ENCODE measurements at places on chromosomes 7 and 10. TPM values are rescaled to one million over a fixed set of nuclear protein-coding genes. Genes with fewer than 3 reads are reported as not detected.

DNA sequence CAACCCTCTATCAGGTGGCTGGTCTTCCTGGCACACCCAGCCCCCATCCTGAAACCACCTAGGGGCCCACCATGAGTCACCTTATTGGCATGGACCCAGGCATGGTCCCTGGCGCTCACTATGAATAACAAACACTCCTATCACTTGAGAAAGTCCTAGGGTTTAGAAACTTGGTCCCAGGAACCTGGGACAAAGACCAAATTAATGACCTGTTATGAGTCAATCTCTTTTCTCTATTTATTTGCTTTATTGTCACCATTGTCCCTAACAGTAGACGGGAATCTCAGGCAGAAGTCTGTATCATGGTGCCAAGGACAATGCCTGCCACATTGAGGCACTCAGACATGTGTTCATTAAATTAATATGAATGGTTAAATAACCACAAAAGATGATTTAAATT is 599.6 kb upstream of the C7orf33 start:
- DNase-seq = no peak
- H3K27me3 ChIP-seq = no peaks in the 10 kb centered on the region
- H3K27ac ChIP-seq = no peak overlapping the region
- no peaks in the 10 kb centered on the region for H3K36me3 ChIP-seq
- H3K4me1 ChIP-seq = no peaks in the 10 kb centered on the region

DNA sequence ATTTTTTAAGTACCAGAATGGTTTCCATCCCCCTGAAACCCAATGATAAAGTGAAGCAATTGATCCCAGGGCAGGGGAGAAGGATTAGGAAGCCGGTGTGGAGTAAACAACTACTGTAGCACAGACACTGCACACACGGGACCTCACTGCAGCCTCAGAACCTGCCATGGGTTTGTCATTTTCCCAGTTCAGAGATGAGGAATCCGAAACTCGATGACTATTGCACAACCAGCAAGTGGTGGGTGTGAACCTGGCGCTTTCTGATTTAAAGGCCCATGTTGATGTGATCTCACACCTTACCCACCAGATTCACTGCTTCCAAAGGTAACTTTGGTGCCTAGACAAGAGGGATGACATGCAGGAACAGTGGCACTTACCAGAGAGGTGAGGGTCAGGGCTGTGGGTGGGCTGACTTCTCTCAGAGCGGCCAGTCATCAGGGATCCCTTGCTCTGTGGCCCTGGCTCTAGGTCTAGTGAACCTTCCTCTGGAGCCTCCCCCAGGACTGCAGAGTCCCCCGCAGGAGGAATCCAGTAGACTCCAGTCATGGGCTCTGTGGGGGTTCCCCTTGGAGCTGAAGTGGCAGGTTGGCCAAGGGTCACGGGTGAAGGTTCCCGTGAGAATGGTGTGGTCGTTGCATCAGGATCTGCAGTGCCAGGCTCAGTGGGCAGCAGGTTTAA is 62.8 kb downstream of the PKD1L1 start:
- H3K4me1 ChIP-seq = no peaks in the 10 kb centered on the region
- DNase-seq = no peak
- H3K27me3 ChIP-seq = no peaks in the 10 kb centered on the region
- H3K36me3 ChIP-seq = no peaks in the 10 kb centered on the region
- H3K27ac ChIP-seq = no peak overlapping the region
- H3K4me3 ChIP-seq = no peak overlapping the region

- peak; percentile 52 for DNase-seq
- H3K27me3 ChIP-seq = no peaks in the 10 kb centered on the region
- H3K4me1 ChIP-seq = no peaks in the 10 kb centered on the region
- no peaks in the 10 kb centered on the region for H3K36me3 ChIP-seq
- H3K27ac ChIP-seq = no peak overlapping the region
- no peak overlapping the region for H3K4me3 ChIP-seq
Observed at GRCh38 chr7:16918288-16918895, 36.6 kb upstream of the AGR3 start.

DNA sequence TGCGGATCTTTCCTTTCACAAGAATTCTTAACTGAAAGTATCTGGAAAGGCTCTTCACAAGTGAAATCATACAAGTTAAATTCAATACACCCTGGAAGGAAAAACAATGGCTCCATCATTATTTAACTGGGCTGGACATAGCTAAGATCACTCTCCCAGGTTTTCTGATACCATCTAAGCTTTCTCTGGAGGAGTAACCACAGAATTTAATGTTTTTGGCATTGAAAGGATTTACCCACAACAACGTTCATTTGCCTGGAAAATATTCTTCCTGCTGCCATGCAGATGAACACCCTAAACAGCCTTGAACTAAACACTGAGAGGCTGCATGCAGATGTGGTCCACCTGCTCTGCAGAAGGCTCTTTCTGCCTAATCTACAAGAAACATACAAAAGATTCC is 4.3 kb downstream of the NEBL start:
- H3K27ac ChIP-seq = no peak overlapping the region
- no peak overlapping the region for H3K4me3 ChIP-seq
- H3K36me3 ChIP-seq = no peaks in the 10 kb centered on the region
- H3K4me1 ChIP-seq = no peaks in the 10 kb centered on the region

DNA sequence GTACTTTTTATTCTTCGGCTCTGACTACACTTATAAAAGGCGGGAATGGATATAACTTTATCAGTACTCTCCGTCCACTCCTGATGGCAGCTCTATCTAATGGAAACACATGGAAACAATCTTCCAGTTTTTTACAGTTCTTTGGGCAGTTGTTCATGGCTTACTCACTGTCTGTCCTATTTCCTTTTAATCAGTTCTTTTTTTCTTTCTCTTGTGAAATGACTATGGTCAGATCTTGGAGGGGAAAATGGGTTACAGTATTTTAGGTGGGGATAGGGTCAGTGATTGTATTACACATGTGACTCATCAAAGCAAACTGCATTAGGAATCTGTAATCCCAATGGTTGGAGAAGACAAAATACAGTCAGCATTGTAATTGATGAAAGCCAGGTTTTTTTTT is 112.4 kb downstream of the BICC1 start:
- DNase-seq = no peak
- H3K4me1 ChIP-seq = no peaks in the 10 kb centered on the region
- no peak overlapping the region for H3K27ac ChIP-seq
- H3K27me3 ChIP-seq = no peaks in the 10 kb centered on the region
- H3K36me3 ChIP-seq = no peaks in the 10 kb centered on the region

- no peaks in the 10 kb centered on the region for H3K27me3 ChIP-seq
- no peaks in the 10 kb centered on the region for H3K4me1 ChIP-seq
- no peak for DNase-seq
- no peaks in the 10 kb centered on the region for H3K36me3 ChIP-seq
Observed at GRCh38 chr7:46695051-46695708, 774.1 kb upstream of the IGFBP3 start.

DNA sequence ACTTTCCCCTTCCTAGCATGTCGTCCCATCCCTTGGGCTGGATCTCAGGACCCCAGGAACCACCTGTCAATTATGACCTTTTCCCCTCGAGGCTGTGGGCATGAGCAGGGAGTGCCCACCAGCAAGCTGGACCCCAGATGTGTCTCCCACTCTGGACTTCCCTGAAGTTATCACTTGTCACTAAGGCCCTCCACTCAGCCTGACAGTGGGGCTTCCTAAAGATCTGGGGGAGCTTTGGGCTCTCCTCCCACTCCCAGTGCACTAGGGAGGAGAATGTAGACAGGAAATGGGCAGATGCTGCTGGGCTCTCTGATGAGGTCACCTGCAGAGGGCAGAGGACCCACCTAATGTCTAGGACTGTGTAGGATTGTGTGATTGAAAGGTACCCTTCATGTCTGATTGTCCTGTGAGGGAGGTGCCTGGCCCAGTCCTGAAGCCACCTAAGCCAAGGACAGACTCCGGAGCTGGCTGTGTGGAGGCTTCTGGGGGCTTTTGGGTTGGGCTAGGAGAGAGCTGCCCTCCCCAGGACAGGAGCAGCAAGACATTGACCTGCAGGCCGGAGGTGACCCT is 18.7 kb downstream of the MYO1G start:
- peaks cover 21% of the 10 kb centered on the region for H3K4me1 ChIP-seq
- H3K4me3 ChIP-seq = no peak overlapping the region
- peak overlapping the region; percentile 81 for H3K27ac ChIP-seq

DNA sequence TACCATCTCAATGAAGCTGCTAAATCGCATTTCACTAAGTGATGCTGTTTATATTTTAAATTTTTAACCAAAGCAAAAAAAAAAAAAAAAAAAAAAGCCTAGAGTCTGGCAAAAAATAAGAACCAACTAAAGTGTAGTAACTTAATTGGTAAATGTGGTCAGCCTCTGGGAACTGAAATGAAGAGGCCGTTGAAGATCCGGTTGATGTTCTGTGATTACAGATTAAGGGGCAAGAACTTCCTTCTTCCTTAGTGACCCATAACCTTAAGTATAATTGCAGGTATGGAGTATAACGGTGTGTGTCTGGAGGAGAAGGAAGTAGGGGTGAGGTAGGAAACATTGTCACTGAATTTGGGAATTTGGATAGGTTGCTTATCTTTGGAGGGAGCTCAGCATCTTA is 7.7 kb upstream of the SRGN start:
- no peak for DNase-seq
- H3K27ac ChIP-seq = no peak overlapping the region
- H3K4me3 ChIP-seq = no peak overlapping the region
- no peaks in the 10 kb centered on the region for H3K36me3 ChIP-seq
- no peaks in the 10 kb centered on the region for H3K27me3 ChIP-seq
- no peaks in the 10 kb centered on the region for H3K4me1 ChIP-seq

DNA sequence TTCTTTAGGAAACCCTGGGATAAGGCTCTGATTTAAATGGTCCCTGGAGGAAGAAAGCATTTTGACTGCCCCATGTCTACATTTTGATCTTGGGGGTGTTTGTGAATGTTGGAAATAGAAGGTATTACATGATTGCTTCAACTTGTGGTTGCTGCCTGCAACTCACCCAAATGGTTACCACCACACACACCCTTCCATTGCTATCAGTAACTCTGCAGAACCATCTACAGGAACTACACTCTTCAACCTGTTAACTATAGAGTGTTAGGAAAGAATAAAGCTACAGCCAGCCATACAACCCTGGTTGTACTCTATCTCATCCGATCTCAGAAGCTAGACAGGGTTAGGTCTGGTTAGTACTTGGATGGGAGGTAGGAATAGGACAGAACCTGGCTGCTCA is 71.2 kb downstream of the APBB1IP start:
- H3K4me1 ChIP-seq = no peaks in the 10 kb centered on the region
- peaks cover 68% of the 10 kb centered on the region for H3K36me3 ChIP-seq
- H3K4me3 ChIP-seq = no peak overlapping the region
- H3K27me3 ChIP-seq = no peaks in the 10 kb centered on the region
- DNase-seq = no peak

DNA sequence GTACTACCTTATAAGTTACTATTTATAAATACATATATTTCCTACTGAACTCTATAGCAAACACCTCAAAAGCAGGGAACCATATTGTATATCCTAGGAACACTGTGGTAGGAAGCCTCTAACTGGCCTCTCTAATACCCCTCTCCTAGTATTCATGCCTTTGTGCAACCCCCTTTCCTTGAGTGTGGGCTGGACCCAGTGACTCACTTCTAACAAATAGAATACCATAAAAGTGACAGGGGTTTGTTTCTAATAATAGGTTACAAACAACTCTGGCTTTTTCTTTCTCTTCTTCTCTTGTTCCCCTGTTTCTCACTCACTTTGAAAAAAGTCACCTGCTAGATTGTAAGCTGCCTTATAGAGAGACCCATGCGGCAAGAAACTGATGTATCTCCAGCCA is 51.6 kb upstream of the MACC1 start:
- H3K4me1 ChIP-seq = no peaks in the 10 kb centered on the region
- no peak overlapping the region for H3K27ac ChIP-seq
- no peak for DNase-seq
- no peak overlapping the region for H3K4me3 ChIP-seq
- no peaks in the 10 kb centered on the region for H3K36me3 ChIP-seq

DNA sequence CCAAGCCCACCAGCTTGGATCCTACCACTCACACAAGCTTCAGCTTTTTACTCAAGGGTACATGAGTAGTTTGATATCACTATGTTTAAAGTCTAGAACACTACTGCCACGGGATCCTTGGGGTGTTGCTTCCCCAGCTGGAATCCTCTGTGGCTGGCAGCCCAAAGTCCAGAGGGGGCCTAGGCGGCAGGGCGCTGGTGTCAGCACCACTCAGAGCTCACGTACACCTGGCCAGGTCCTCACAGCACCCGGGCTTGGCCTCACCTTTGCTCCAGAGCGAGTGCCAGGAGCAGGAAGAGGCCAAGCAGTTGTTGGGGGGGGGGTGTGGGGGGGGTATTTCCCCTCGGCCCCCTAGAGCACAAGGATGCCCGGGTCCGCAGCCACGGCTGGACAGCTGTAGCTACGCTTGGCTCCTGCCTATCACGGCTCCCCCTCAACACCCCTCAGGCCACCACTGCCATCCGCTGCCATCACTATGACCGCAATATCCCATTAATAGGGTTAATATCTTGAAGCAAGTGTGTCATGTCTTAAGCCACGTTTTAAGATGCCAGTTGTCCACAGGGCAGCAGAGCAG is 17.0 kb downstream of the ZDHHC6 start:
- no peak overlapping the region for H3K27ac ChIP-seq
- no peaks in the 10 kb centered on the region for H3K4me1 ChIP-seq
- no peaks in the 10 kb centered on the region for H3K27me3 ChIP-seq
- peaks cover 80% of the 10 kb centered on the region for H3K36me3 ChIP-seq

DNA sequence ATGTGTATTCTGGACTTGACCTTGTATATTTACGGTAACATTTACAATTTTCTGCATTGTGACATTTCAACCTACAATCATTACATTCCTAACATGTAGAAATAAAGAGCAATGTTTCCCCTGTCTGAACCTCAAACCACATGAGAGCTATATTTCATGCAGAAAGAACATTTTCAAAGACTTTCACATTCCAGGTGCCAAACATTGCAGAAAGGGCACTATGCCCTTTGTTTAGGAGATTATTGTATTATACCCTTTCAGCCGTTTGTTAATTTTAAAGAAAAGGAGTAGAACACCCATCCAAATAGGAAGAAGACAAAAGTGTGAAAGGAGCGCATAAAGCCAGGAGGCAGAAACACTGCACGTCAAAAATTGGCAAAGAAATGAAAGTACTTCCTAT is 260.4 kb downstream of the RELN start:
- no peak overlapping the region for H3K4me3 ChIP-seq
- no peak overlapping the region for H3K27ac ChIP-seq
- DNase-seq = no peak
- no peaks in the 10 kb centered on the region for H3K27me3 ChIP-seq

- DNase-seq = no peak
- no peak overlapping the region for H3K4me3 ChIP-seq
- no peaks in the 10 kb centered on the region for H3K36me3 ChIP-seq
- no peak overlapping the region for H3K27ac ChIP-seq
- H3K27me3 ChIP-seq = no peaks in the 10 kb centered on the region
Observed at GRCh38 chr10:48556065-48556464, 48.8 kb downstream of the ARHGAP22 start.

- no peak overlapping the region for H3K27ac ChIP-seq
- no peak overlapping the region for H3K4me3 ChIP-seq
- no peak for DNase-seq
- H3K27me3 ChIP-seq = no peaks in the 10 kb centered on the region
Observed at GRCh38 chr7:155847821-155848435, 35.7 kb upstream of the SHH start.

GRCh38 chr10:43128331-43128730 is 9.9 kb upstream of the CSGALNACT2 start:
- H3K27me3 ChIP-seq = no peaks in the 10 kb centered on the region
- DNase-seq = no peak
- no peaks in the 10 kb centered on the region for H3K36me3 ChIP-seq
- H3K27ac ChIP-seq = peak overlapping the region; percentile 76
- H3K4me3 ChIP-seq = no peak overlapping the region

OR6B1 gene
- total RNA-seq = not detected

ZPBP gene
- not detected for total RNA-seq

GDF2 gene
- not detected for total RNA-seq

ANKRD7 gene
- not detected for total RNA-seq

Data from natural killer cell (primary cell).